Spleen (tissue), 13 donors: ENCODE measurements at places on chromosomes 4 and X. TPM values are rescaled to one million over a fixed set of nuclear protein-coding genes. Genes with fewer than 3 reads are reported as not detected.

RHOXF1 gene
- 0.15 TPM for polyA plus RNA-seq

HMGB2 gene
- 116 TPM for polyA plus RNA-seq

GAGE10 gene
- polyA plus RNA-seq = not detected

DNA sequence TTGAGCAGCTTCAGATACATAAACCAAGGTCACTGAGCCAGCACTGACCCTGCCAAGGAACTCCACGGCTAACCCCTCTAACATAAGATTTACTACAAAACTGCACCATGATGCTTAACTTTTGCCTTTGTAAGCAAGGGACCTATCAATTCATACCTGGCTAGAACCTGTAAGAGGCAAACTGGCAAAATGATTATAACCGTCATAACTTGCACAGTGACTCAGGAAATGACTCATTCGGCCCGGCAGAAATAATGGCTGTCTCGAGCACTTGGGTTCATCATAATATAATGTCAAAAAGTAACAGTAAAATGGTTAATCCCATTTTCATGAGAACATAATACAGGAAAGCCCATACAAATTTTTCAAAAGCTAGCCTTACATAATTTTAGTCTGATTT, 17.2 kb downstream of the RASGEF1B start:
- no peak for DNase-seq

- no peak for DNase-seq
Measured at GRCh38 chrX:103797691-103798090, 21.1 kb downstream of the PLP1 start.

- DNase-seq = no peak
Measured at GRCh38 chr4:159111416-159111815, 8.5 kb downstream of the RAPGEF2 start.

ASB5 gene
- 0.50 TPM for polyA plus RNA-seq

SEPSECS gene
- 7.6 TPM for polyA plus RNA-seq

SPP1 gene
- polyA plus RNA-seq = 2.6 TPM

SYTL4 gene
- 2.2 TPM for polyA plus RNA-seq

C1GALT1C1 gene
- 11.6 TPM for polyA plus RNA-seq

PGAM4 gene
- polyA plus RNA-seq = not detected

CXCL6 gene
- polyA plus RNA-seq = 17.8 TPM

- no peak for DNase-seq
Measured at GRCh38 chr4:70754990-70755688, 33.4 kb downstream of the RUFY3 start.

- no peak for DNase-seq
Measured at GRCh38 chr4:8092282-8092681, 66.3 kb downstream of the ABLIM2 start.

DNA sequence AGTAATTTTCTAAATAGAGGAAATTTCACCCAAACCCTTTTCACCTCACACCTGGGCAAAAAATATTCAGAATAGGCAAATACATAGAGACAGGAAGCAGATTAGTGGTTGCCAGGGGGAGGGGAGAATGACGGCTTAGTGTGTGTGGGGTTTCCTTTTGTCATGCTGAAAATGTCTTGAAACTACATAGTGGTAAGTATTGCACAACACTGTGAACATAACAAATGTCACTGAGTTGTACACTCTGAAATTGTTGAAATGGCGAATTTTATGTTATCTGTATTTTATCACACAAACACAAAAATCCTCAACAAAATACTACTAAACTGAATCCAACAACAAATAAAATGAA, 60.7 kb upstream of the PLAC1 start:
- DNase-seq = no peak

DNA sequence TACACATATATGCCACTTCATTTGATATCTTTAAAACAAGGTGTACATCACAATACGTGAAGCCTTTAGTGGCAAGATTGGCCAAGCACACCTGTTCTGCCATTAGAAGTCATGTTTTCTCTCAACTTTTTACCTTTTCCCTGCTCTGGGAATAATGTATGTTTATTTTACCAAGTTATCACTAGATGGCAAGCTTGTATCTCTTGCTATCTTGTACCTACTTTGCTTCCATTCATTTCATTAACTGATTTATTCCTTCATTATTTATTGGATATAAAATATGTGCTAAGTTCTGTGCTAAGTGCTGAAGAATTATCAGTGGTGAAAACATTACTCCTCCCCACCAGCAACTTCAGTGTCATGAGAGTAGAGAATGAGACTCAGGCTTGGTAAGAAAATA, 245.5 kb downstream of the ANK2 start:
- DNase-seq = no peak

- DNase-seq = peak; percentile 52
Measured at GRCh38 chrX:48487362-48487798, 11.4 kb downstream of the FTSJ1 start.

- no peak for DNase-seq
Measured at GRCh38 chr4:159016593-159017024, 86.3 kb upstream of the RAPGEF2 start.

- peak; percentile 84 for DNase-seq
Measured at GRCh38 chr4:105619188-105619931, 66.9 kb downstream of the ARHGEF38 start.

CT45A3 gene
- not detected for polyA plus RNA-seq

- DNase-seq = no peak
Measured at GRCh38 chrX:53511322-53511721, 77.2 kb upstream of the HSD17B10 start.

DNA sequence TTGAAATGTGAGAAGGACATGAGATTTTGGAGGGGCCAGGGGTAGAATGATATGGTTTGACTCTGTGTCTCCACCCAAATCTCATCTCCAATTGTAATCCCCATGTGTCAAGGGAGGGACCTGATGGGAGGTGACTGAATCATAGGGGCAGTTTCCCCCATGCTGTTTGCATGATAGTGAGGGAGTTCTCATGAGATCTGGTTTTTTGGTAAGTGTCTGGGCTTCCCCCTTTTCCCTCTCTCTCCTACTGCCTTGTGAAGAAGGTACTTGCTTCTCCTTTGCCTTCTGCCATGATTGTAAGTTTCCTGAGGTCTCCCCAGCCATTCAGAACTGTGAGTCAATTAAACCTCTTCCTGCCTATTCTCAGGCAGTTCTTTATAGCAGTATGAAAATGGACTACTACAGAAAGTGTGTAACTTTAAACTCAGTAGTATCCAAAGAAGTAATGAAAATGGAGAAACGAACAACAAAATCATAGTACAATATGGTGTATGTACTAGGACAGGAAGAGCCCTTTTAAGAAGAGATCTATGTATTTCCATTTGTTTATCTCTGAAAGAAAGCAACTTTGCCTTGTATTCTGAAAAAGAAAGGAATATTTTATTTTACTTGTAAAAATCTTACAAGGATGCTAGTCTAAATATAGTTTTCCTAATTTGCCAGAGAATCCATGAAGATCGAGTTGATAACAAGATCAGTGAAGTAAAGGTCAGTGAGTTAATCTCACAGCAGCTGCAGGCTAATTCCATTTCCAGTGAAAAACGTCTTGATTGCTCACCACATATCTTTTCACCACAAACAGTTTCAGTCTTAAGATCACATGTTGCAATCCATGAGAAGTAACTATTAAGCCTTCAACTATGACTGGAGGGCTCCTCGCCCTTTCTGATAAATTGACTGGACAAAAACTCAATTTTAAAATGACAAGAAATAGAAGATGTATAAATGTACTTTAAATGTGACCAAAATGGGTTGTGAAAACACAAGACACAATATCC, 20.5 kb downstream of the PKD2 start:
- DNase-seq = no peak

DNA sequence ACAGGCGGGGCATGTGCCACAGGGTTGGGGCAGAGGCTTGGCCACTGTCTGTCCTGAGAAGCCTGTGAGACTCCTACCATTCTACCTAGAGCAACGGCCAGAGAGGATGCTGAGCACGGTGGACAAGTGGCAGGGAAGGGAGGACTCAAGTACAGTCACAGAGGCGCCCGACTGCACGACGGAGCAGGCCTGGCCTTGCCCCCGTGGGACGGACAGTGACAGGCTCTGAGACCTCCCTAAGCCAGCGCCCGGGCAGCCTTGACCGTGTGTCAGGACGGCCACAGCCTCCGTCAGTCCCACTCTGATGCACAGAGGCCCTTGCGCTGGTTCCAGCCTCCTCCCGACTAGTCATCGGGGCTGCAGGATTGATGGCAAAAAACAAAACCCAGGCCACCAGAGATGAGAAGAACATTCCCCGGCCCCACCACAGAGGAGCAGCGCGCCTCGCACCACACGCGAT, 36.7 kb upstream of the MXD4 start:
- peak; percentile 75 for DNase-seq

FAT4 gene
- 0.24 TPM for polyA plus RNA-seq

CD38 gene
- 4.9 TPM for polyA plus RNA-seq

GRCh38 chrX:19350941-19351384, 7.2 kb downstream of the PDHA1 start:
- no peak for DNase-seq

GRCh38 chrX:133726211-133726630, 259.2 kb downstream of the GPC3 start:
- DNase-seq = no peak

DNA sequence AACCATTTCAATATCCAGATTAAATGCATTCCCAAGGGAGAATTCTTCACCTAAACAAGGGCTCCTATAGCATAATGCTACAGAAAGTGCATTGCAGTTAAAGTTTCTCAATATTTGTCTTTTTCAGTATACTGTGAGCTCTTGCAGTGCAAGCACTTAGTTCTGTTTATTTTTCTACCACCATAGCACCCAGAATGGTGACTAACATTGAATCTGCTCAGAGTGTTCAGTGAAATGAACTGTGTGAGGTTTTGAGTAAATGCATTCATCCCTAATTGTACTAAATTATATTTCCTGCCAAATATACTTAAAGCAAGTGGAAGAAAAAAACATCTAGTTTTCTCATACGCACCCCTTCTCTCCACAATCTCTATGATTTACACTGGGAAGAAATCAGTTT, 383.9 kb downstream of the PCDH7 start:
- no peak for DNase-seq

PRKX gene
- 12.2 TPM for polyA plus RNA-seq

DNA sequence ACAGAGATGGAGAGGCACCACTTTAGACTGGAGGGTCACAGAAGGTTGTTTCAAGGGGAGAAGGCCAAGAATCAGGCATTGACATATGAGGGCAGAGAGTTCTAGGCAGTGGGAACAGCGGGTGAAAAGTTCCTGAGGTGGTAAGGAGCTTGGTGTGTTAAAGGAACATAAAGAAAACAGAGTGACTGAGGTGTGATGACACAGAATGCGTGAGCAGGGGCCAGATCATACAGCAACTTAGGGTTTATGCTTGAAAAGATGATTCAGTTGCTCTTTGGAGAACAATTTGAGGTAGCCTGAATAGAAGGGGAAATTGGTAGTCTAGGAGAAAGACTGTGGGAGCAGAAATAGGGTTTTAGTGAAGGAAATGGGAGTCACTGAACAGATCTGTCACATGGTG, 179.2 kb downstream of the AMELX start:
- no peak for DNase-seq

PARM1 gene
- 4.6 TPM for polyA plus RNA-seq

GRCh38 chr4:31455612-31456011, 735.4 kb downstream of the PCDH7 start:
- DNase-seq = no peak
